ENCODE measurements at places on chromosomes 1 and 21.

DNA sequence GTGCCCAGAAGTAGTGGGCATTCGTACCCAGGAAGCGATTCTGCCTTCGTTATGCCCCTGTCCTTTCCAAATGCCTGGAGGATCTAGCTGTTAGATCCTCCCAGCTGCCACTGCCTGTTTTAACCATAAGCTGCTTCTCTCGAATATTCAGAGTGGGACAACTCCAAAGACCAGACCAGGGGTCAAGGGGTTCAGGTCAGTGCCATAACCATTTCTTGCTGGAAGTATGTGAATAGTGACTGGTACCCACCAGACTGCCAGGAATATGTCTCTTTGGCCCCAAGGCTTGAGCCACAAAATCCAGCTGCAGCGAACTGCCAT is 914 bp upstream of the MTF1 start:
- no peak for DNase-seq

- DNase-seq: peak; percentile 84
Observed at GRCh38 chr1:31154632-31155215, 85.0 kb downstream of the NKAIN1 start.

DNA sequence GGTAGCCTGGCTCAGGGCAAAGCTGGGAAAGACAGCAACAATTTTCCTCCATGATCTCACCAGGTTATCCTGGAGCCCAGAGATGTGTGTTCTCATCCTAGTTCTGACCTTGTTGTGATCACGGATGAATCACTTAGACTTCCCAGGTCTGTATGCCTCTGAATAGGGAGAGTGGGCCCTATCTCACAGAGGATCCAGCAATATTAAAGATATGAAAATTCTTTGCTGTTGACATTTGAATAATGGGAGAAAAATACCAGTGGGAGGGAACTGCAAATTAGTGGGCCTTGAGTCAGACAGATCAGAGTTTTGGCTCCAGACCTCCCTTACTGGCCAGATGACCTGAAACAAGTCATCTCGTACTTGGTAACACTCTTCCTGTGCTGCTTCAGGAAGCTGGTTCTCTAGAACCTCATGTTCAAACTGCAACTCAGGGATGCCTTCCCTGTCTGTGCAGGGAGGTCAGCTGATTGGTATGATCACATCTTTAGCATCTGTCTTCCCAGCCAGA is 32.8 kb upstream of the RNF19B start:
- no peak for DNase-seq

- no peak for DNase-seq
Observed at GRCh38 chr1:234972411-234973191, 156.0 kb downstream of the TOMM20 start.

DNA sequence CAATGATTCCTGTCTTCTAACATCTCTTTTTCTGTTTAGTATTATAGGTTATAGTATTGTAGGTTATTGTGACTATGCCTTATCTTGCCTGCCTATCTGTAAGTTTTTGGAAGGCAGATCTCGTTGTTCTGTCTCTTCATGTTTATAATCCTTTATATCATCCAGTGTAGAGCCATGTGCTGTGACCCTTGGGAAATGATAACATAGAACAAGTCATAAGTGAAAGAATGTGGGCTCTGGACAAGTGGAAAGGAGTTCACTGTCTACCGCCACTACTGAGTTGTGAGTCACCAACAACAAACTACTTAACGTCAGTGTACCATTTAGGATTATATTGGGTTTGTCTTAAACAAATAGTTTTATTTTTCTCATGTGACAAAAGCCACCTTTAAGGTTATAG is 139.3 kb downstream of the LYPLAL1 start:
- no peak for DNase-seq

DNA sequence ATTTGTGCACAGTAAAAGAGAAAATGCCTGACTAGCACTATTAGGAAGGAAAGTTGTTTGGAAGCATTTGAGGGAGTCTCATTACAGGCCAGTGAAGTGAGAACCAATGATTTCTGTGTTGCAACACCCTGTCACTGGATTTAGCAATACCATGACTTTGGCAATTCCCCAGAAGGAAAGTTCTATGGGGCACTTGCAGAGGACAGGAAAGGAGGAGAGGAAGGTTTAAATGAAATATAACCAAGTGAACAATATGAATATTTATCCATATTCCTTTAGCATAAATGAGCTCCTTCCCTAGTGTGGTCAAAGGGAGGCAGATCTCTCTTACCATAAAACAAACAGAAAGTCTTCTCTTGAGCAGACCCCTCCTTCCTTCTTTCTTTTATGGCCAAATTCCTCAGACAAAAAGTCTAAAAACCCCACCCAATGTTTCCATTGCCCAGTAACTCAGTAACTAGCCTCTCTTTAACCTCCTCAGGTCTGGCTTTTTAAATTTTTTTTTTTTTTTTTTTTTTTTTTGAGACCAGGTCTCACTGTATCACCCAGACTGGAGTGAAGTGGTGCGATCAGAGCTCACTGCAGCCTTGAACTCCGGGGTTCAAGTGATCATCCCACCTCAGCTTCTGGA is 5.5 kb downstream of the TLR5 start:
- DNase-seq: no peak

DNA sequence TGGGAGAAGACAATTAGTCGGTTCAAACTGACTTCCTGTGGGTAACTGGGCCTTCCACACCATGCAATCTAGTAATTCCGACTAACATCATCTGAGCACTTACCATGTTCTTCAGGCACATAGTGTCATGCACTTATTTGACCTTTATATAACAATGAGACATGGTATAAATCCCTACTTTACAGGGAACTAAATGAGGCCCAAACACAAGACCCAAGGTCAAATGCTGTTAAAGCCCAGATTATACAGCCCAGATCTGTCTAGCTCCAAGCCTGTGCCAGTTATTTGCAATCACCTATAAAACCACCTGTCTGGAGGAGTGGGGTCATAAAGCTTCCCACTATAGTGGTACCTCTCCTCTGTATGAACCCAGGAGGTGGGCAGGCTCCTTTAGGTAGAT is 40.8 kb downstream of the JAK1 start:
- no peak for DNase-seq

- DNase-seq: no peak
Observed at GRCh38 chr1:85484264-85484663, 19.3 kb upstream of the DDAH1 start.

DNA sequence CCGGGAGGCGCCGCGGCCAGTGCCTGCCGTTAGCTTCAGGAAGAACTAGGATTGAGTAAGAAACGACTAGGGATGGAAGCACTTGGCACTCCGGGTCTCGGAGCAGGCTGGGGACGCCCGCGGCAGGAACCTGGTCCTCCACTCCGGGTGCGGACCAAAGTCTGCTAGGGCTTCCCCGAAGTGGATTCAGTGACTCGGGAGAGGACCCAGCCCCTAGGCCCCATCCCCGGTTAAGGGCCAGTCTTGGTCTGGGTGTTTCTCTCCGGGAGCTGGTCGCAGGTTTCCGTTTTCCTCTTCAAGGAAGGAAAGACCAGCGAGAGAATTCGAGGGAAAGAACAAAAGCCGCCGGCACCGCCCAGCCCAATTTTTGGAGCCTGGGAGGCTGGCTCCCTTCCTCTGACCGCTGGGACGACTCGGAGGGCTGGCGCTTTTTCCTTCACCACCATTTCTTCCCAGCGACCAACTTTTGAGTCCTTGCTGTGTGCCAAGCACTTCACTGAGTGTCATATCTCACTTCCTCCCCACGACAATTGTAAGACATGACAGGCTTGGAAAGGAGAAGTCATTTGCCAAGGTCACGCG is 16.8 kb upstream of the STMN1 start:
- DNase-seq: peak; percentile 17

GRCh38 chr1:234868296-234869147 is 258.5 kb upstream of the IRF2BP2 start:
- no peak for DNase-seq

GRCh38 chr1:222547944-222548671 is at the start of gene HHIPL2:
Gene HHIPL2, minus strand, starts transcription at chr1:222548104. Its CDS starts 60 bp downstream, at chr1:222548044.
- DNase-seq: no peak

GRCh38 chr1:156601892-156602291 is 613 bp upstream of the GPATCH4 start:
- no peak for DNase-seq

- DNase-seq: no peak
Observed at GRCh38 chr1:102546251-102546650, 549.5 kb upstream of the OLFM3 start.

- no peak for DNase-seq
Observed at GRCh38 chr1:29785554-29785953, 549.2 kb downstream of the PTPRU start.

- DNase-seq: no peak
Observed at GRCh38 chr1:101174722-101175121, 62.1 kb upstream of the S1PR1 start.

GRCh38 chr1:33358114-33358794 is 37.4 kb upstream of the A3GALT2 start:
- no peak for DNase-seq

DNA sequence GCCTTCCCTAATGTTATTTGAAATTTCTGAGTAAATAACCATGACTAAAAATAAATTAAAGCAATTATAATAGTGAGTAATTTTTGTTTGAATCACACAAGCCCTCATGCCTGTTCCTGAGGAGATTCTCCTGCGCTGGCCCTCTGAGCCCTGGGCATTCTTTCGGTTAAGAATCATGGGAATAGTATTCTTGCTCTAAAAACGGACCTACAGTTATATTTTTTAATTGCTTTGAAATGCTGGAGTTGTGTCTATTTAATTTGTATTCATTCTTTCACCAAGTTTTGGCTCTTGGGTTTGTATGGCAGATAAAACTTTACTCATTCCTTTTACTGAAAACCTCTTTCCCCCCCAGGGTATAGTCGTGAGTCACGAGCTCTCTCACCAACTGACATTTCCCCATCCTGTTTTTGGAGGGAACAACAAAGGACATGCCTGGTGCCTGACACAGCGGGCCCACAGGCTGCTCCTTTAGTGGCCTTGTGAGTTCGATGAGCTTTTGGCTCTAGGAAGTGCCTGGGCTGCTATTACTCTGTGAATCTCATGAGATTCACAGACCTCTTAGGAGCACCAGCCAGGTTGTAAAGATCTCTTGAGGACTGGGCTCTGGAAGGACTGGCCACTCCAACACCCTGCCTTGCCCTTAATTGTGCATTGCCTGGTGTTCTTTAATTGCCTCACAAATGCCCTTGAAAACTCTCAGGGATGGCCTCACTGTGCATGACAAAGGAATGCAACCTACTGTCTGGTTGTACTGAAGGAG is 58.6 kb downstream of the DDR2 start:
- DNase-seq: no peak

GRCh38 chr21:43323244-43324005 is 103.5 kb downstream of the SIK1 start:
- no peak for DNase-seq

DNA sequence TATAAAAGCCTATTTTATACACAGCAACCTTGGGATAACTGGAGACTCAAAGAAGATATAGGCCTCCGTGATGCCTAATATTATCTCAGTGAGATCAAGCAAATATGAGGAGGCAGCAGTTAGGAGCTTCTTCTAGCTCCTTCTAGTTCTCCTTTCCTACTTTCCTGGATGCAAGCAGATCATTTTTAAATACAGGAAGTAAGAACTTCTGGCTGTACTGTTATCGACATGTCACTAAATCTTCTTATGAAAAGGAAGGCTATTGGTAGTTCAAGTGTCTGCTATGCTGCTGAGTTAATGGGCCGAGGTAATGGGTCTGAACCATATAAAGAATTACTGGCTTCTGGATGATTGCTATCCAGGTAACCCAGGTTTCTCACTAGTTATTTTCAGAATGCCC is 15.9 kb downstream of the HSPA13 start:
- DNase-seq: no peak

- DNase-seq: no peak
Observed at GRCh38 chr1:64126581-64126980, 76.8 kb upstream of the UBE2U start.

DNA sequence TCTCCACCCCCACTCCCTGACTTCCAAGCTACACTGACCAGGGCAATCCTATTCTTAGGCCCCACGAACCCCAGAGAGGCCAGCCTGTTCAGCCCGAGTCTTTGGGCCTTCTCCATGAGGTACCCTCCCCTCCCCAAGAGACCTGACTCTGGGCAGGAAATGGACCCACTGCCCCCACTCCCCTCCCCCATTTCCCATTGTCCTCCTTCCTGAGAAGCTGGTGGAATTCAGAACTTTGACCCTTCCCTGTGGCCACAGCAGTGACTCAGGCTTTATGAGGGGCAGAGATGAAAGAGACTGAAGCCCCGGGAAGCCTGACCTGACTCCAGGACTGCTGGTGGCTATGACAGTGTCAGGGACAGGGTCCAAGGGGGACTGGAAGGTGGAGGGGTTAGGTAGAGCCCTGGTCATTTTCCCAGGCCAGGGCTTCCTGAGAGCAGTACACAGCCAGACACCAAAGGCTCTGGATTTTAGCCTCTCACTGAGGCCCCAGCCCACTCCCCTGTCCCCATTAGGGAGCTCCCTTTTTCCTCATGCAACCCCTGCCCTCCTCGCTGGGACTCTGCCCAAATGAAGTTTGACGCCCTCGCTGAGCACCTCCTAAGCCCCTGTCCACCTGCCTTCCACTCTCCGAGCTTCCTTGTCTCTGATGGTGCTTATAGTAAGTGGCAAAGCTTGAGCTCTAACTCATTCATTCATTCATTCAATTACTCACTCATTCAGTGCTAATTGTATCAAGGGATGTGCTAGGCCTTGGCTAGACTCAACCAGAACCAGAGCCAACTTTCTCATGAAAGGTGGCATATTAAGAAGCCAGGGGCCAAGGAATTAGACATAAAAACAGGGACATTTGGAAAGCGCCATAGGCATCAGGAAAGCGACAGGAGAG is 3.0 kb downstream of the CRYBG2 start:
- no peak for DNase-seq

- no peak for DNase-seq
Observed at GRCh38 chr1:76038287-76039004, 36.1 kb upstream of the ST6GALNAC3 start.

DNA sequence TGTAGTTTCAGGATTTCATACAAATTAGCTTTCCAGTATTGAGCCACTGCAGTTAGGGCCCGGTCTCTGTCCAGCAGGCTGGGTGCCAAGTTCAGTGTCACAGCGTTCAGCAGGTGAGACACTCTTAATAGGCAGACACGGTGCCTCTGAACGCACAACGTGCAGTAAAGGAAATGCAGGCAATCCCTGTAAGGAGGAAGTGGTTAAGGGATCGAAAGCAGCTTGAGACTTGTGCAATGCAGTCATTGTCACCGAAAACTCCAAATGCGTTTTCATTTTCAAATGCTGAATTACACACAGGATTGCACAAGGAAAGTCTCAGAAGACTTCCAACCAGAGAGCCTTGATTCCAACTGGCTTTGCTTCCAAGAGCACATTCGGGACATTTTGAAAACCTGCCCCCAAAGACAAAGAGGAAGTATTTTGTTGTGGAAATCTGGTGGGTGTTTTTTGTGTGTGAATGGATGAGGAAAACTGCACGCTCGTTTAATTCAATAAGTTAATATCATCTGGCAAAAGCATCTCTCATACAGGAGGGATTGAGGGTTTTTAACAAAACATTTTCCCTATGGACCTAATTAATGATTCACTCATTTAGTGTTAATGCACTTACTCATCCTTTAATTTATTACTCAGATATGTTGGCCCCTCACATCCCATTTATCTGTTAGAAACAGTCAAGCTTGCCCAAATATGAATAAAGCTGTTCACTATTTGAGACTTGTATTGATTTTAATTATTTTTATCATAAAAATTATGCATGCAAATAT is 61.6 kb downstream of the PTGS2 start:
- peak; percentile 81 for DNase-seq

GRCh38 chr21:39873687-39874086 is 6.4 kb downstream of the PCP4 start:
- DNase-seq: no peak

GRCh38 chr1:232421143-232421796 is 208.7 kb downstream of the SIPA1L2 start:
- DNase-seq: no peak

Measured in activated CD4-positive, alpha-beta T cell treated with anti-CD3 and anti-CD28 coated beads, Interleukin-2, Interleukin-6, amounts not matched to agents 100 ng/mL and 50 ng/mL, durations not matched to agents 16 hours and 8 hours (primary cell).